ENCODE measurements at places on chromosomes 12 and 14.

DNA sequence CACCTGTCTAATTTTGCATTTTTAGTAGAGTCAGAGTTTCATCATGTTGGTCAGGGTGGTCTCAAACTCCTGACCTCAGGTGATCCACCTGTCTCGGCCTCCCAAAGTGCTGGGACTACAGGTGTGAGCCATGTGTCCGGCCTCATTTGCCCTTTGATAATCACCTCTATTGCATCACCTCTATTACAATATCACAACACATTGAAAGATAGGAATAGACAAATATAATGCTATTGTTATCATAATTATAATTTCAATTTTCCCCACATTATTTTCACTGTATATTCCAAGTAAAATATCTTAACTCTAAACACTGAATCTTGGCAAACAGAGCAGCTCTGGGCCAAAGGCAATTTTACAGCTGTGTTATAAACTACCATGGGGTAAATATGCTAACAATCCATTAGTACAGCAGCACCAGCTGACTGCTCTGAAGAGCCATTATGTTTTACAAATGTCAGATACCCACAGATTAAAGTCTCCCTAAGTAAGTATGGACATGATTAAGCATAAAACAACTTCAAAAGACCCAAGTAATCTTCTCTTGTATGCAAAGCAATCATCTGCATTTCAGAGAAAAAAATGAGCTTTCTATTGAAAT lies 173.2 kb downstream of the MED13L start:
- no peak for DNase-seq

DNA sequence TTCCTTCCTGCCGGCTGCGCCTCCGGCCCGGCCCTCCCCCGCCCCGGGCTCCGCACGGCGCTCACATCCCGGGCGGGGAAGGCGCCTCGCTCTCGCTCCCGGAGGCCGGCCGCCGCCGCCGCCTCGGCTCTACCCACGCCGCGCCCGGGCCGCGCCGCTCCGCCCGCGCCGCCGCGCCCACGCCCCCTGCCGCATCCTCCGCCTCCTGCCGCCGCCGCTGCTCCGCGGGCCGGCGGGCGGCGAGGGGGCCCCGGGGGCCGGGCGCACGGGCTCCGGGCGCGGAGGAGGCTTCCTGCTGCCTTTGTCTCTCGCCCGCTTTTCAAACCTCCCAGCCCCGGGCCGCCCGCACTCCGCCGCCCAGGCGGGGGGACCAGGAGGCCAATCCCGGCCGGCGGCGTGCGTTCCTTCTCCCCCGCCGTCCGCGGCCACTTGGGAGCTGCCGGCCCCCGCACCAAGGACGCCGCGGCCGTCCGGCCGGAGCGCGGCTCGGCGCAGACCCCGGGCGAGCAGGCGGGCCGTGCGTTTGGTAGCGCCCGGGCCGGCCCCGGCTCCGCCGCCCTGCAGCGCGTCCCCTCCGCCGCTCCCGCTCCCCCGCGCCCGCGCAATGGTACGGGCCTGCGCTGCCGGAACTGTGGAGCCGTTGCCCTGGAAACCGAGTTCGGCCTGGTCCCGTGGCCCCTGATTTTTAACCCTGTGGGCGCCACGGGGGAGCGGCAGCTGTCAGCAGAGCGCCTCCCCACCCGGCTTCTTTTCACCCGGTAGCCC lies at the start of gene FBXL14:
Gene FBXL14, minus strand, starts transcription at position 321 of the 765 bp plus-strand sequence. CDS start 515 bp downstream, outside the sequence.
- DNase-seq = peak; percentile 81

GRCh38 chr12:99130808-99131553 lies 485.9 kb downstream of the APAF1 start:
- no peak for DNase-seq

- DNase-seq = no peak
These were observed 18.2 kb upstream of the CACNA2D4 start for GRCh38 chr12:1936406-1937320.

Measured in NCI-H187 (cell line).